Activated CD4-positive, alpha-beta T cell treated with anti-CD3 and anti-CD28 coated beads, Interleukin-2, amount 50 U/mL, for 24 hours (primary cell): ENCODE measurements at places on chromosomes 12 and 14.

- no peak for DNase-seq
These were observed 232.6 kb downstream of the EFCAB11 start for GRCh38 chr14:89721956-89722355.

DNA sequence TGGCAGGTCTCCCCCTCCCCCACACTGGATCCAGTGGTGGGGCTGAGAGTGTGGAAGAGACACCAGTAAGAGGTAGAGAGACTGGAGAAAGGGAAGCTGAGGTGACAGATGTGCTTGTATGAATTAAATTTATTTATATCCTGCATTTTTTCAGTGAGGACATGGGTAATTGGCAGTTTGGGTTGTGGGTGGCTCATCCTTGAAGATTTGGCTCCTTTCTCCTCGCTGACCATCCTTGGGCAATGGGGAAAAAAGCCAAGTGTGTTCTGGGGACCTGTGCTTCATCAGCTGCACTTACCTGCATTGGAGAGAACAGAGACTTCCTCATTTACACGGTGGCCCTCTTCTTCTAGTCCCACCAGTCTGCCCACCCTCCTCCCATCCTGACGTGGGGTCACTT is 86.4 kb downstream of the RFX4 start:
- no peak for DNase-seq

GRCh38 chr12:62098132-62098531 is 162.1 kb upstream of the USP15 start:
- DNase-seq: no peak

DNA sequence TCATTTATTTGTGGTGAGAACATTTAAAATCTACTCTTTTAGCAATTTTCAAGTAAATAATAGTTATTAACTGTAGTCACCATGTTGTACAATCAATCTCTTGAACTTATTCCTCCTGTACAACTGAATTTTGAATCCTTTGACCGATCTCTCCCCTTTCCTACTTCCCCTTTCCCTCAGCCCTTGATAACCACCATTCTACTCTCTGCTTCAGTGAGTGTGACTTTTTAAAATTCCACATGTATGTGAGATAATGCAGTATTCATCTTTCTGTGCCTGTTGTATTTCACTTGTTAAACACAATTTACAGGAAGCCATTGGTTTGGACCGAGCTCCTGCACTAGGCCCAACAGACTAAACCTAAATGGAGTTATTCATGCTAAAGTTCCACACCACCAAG is 458.9 kb upstream of the PDE3A start:
- no peak for DNase-seq

- DNase-seq: no peak
These were observed 68.0 kb downstream of the SPTB start for GRCh38 chr14:64811676-64812075.

DNA sequence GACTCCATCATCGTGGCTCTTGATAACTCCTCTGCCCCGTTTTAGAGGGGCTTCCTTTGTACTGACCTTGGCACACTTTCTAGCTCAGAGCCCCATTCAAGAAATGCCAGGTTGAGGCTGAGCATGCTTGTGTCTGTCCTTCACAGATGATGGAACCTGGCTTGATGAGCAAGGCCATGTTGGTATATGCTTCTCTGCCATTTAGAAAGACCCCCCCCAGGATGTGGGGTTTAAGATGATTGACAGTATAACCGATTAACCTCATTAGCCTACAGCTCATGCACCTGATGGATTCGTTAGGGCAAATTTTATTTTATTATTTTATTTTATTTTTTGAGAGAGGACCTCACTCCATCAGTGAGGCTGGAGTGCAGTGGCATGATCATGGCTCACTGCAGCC is 21.0 kb downstream of the BATF start:
- no peak for DNase-seq

- DNase-seq: no peak
These were observed 6.6 kb downstream of the IL31 start for GRCh38 chr12:122167356-122167925.

DNA sequence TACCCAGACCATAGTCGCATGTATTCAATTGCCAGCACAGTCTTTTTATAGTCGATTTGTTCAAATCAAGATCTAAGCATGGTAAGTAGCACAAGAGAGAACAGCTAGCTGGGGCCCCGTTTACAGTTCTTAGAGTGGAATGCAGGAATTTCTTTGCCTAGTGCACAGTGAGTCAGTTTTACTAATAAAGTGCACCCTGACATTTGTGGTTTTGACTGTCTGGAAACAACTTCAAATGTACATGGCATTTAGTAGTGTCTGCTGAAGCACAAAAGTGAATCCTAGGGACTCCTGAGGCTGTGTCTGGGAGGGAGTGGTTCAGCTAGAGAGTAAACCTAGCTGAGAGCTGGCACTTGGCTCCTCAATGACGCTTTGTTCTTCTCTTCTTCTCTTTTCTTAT is 64.9 kb downstream of the TMX1 start:
- no peak for DNase-seq

GRCh38 chr12:18165889-18166288 is 75.9 kb upstream of the RERGL start:
- DNase-seq: no peak

DNA sequence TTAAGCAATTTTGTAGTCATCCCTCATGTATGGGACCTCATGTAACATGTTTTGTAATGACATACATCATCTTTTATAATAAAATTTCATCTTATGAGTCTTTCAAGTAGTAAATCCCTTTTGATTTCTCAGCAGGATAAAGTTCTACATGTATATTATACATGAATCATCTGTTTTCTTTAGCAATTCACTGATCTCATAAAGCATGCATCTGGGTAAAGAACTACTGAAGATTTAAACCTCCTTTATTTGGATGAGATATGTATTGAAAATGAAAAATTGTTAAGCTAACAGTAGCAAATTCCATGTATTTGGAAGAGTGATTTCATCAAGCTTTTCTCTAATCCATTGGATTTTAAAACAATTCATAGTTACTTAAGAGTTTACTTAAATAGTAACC is 126.9 kb downstream of the KITLG start:
- no peak for DNase-seq

- no peak for DNase-seq
These were observed 187.7 kb upstream of the TMTC1 start for GRCh38 chr12:29971446-29971845.

GRCh38 chr12:70190262-70191010 is 52.8 kb upstream of the CNOT2 start:
- no peak for DNase-seq

DNA sequence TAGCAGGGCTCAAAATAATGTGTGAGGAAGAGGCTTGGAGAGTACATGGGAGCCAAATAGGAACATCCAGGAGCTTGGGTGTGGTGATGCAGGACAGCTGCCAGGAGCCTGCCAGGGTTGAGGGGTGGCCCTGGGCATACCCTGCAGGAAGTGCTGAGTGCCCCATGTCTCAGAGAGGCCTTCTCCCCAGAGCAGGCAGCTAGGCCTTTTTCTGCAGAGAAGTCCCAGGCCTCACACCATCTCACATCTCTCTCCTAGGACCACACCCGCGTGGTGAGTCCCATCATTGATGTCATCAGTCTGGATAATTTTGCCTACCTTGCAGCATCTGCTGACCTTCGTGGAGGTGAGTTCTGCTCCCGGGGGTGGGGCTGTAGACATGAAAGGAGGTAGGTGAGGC is 66.9 kb downstream of the ERH start:
- DNase-seq: no peak
